T-helper 2 cell (primary cell): ENCODE measurements at places on chromosomes 7 and 10.
A peak's percentile ranks its signal among the peaks of the same experiment; 100 is the strongest.

DNA sequence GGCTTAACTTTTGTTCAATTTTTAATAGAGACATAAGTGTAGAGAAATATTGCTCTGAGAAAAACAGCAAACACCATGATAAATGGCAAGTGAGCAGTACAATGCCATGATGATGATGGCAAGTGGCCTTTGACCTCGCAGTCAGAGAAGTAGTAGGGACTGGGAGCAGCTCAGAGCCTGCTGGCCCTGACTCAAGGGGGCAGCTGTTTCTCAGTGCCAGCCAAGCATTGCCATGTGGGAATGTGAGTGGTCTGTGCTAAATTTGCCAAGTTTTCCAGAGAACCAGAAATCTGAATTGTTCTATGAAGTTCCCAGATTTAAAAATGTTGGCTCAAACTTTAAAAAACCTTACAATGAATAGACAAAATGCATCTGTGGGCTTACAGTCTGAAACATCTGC lies 187.9 kb downstream of the BICC1 start:
- no peak for DNase-seq

GRCh38 chr10:113274176-113274829 lies 278.6 kb upstream of the HABP2 start:
- no peak for DNase-seq

GRCh38 chr7:156892081-156892800 lies 742 bp downstream of the LMBR1 start:
- DNase-seq: peak; percentile 60

DNA sequence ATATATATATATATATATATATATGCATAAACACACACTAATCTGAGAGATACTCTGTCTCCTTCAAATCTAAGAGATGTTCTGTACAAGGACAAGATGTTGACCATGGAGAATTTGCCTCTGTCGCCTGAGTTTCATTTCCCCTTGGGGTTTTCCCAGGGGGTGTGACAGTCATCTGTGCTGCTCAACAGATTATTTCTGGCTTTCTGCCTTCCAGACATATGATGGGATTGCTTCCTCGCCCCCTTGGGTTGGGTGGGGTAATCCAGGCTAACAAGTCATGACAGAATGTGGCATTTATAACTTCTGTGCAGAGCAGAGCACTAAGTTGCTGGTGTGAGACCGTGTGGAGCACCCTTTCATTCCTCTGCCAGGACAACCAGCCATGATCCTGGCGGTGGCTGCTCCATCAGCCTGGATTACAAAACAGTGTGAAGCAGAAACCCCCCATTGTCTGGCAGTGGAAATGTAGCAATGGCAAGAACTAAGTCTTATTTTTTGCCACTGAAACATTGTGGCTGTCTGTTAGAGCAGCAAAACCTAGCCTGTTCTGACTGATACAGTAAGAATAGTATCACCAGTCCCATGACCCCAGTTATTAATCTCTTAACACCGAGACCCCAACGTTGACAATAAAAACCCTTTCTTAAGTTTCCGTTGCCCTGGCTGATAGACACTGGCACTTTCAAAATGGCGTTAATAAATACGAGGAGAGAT lies 13.7 kb upstream of the USP6NL start:
- no peak for DNase-seq

GRCh38 chr10:49356944-49357343 lies 38.9 kb downstream of the DRGX start:
- DNase-seq: no peak

DNA sequence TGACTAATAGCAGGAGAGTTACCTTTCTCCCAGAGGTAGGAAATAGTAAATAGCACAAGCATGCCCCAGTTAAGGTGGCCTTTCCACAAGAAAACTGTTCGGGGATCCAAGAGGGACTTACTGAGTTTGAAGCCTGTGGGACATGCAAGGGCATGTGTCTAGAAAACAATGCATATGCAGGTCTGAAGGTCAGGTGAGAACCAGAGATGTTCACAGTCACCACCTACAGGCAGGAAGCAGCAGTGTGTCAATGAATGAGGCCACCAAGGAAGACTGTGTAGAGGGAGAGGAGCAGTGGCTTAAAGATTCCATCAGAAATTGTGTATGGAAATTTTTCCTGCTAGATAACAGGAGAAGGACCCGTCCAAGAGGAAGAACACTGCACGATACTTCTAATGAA lies 66.0 kb downstream of the CALD1 start:
- DNase-seq: no peak

DNA sequence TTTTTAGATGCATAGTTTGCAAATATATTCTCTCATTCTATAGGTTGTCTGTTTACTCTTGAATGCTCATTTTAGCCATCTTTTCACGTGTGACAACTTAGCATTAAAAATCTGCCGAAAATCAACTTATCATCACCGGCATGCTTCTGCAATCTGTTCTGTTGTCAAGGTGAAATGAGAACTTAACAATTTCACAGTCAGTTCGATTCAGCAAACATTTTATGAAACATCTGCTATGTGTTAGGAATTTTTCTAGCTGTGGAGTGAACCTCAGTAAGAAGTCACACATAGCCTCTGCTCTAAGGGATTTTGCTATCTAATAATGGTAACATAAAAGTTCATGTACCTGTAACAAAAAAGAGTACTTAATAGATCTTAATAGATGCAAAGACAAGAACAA lies 256.1 kb downstream of the ZWINT start:
- no peak for DNase-seq

- DNase-seq: no peak
These were observed 28.7 kb downstream of the PDZD8 start for GRCh38 chr10:117346574-117346973.

DNA sequence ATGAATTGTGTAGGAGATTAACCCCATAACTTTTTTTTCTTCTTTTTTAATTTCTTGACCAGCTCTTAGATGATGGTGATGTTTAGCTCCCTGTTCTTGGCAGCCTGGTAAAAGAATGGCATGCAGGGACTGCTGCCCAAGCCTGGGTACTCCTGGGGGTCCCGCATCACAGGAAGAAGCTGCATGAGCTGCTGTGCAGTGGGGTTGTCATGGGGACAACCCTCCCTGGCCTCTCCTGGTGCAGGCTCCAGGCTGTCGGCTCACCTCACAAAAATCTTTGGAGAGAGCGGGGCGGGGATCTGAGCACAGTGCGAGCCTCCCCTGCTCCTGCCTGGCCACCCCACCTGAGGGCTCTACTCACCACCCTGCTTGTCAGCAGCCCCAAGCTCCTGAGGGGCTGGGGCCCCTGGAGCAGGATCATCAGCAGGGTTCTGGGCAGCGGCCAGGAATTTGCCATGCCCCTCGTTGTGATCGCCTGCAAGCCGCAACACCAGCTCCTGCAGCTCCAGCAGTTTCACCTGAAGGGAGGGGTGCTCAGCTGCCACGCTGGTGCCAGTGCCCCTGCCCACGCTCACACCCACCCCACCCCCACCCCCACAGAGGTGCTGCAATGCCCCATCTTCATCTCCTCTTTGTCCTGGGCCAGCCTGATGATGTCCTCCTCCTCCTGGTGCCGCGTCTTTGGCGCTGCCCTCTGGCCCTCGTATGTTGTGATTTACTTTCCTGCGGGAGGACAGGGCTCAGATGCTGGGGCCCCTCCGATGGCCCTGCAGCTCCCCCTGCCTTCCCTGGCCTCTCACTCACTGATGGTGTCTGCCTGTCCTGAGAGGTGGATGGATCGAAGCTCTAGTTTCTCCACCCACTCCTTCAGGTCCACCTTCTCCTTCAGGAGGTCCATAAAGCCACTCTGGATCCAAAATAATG lies 15.5 kb upstream of the MTPAP start:
- no peak for DNase-seq

DNA sequence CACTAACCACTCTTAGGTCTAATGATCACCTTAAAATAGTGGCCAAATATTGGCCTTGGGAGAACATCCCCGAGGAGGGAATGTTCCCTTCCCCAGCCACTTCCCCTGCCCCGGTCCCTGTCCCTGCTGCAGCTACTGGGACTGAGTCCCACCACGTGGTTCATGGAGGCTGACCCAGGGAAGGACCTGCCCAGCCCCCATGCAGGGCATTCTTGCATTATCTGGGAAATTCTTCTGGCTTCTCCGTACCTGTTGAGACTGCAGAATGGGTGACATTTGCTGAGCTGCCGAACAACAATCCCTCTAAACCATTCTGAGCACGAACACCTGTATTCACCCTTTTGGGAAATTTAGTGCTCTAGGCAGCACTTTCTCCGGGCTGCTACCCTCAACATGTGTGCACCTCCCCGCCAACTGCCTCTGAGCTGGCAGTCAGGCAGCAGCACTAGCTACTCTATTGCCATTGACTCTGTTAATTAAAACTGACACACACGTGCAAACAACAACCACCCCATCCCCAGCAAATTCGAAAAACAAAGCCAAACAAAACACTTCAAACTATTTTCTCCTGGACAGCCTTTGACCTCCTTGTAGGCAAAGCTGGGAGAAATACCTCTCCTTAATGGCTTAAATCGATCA lies 567.4 kb upstream of the MKI67 start:
- DNase-seq: no peak

DNA sequence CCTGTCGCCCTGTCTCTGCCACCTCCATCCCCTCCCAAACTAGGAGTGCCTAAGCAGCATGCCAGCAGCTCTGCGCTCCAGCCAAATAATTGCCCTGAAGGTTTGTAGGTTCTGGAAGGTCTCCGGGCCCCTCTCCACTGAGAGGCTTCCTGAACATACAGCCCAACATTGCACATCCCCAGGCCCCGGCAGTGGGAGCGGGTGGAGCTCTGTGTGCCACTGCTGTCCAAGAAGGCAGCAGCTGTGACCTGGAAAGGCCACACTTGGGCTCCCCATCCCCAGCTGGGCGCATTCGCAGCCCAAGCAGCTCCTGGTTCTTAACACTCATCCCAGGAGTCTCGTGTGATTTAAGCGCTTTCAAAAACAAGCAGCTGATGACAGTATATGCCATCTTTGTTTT lies 95.7 kb downstream of the COL13A1 start:
- no peak for DNase-seq

- DNase-seq: no peak
These were observed 407.7 kb downstream of the SH2D4B start for GRCh38 chr10:80945264-80945880.

DNA sequence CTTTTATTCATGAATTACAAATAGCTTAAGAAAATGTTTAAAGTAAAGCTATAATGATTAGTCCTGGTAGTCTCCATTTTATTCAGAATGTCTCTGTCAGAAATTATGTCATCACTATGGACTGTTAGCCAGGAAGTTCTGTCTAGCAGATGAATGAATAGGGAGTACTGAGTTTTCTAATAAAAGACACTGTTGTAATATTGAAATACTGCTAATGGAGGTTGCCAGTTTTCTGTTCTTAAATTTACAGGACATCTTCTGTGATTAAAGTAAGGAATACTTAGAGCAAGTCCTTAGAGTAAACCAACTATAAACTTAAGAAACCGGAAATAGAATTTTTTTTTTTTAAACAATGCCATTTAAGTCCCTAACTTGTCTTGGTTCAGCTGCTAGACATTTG lies 309.8 kb downstream of the ADK start:
- DNase-seq: no peak

DNA sequence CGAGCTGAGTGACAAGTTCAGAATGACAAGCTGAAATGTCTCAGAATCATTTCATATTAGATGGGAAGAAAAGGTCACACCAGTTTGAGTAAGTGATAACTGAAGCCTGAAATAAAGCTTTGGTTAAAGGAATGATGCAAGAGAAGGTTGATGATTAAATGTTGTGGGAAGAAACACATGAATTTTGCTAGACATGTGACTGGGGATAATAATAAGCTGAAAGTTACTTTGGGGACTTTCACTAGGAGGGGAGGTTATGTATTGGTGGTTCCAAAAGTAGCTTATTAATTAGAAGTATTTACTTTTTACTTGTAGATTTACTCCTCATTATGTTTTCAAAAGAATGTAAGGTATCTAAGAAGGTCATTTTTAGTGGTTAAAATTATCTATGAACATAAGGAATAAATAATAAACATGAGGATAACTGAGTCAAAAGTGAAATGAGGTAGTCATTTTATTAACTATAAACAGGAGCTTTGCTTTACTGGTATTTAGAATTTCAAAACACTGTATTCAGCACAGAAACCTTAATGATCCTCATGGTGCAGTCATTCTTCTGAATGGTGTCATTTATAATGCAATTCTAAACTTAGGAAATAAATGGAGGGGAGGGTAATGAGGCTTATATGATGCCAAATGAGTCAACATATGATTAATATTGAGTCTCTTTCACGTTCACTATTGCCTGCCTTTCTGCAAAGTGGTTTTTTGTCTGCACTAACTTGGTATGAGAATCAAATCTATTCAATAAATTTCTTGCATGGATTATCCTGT lies 63.7 kb downstream of the PRKG1 start:
- DNase-seq: no peak

DNA sequence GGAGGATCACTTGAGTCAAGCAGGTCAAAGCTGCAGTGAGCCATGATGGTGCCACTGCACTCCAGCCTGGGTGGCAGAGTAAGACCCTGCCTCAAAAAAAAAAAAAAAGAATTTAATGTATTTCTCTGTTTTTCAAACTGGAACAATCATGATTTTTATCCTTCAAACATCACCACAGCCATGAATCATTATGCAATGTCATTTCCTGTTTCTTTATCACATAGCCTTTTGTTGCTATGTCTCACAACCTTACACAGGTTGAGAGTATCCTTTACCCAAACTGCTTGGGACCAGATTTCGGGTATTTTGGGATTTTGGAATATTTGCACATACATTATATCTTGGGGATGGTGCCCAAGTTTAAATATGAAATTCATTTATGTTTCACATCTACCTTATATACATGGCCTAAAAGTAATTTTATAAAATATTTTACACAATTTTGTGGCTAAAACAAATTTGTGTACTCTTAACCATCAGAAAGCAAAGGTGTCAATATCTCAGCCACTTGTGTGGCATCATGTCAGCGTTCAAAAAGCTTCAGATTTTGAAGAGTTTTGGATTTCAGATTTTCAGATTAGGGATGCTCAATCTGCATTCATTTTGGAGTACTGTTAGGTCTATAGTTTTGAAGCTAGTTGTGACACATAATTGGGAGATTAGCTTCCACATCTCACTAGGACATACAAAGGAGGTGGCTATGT lies 8.2 kb downstream of the NT5C3A start:
- peak; percentile 46 for DNase-seq

DNA sequence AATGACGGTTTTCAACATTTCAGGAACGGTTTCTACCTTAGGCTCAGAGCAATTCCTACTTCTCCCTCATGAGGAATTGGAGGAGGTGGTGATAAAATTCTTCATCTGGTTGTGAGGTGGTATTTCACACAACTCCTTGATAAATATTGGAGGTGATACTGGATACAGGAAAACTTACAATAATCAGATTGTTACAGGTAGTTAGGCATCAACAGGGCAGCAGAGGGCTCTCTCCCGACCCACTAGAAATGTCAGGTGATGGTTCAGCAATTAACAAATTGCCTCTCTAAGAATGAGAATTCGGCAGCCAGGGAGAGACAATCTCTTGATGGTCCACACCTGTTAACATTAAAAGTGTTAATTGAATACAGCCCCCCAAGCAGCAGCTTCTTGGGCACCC lies 22.6 kb downstream of the ZNF786 start:
- DNase-seq: no peak

- DNase-seq: no peak
These were observed 45.3 kb downstream of the PRKAG2 start for GRCh38 chr7:151831606-151832005.

DNA sequence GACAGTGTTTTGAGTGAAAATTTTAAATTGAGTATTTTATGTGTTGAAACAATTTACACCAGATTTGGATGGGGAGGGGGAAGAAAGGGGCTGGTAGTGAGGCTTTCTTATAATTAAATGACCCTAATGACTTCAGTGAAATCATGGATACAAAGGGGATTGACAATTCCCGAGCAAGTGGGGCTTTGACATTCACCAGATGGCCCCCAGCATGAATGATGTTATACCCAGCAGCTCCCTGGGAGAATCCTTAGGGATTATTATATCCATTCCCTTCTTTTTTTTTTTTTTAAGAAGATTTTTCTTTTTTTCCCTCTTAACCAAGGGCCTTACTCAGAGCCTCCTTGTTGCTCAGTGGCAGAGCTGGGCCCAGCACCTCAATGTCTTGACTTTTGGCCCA lies 17.9 kb downstream of the PLPP4 start:
- DNase-seq: no peak
